Stimulated activated CD4-positive, alpha-beta T cell treated with anti-CD3 and anti-CD28 coated beads, TNF-alpha, amount 100 ng/mL, for 4 hours (primary cell): ENCODE measurements at places on chromosomes 5 and 9.

GRCh38 chr9:130441031-130441430 is 3.7 kb upstream of the ASS1 start:
- DNase-seq: no peak

GRCh38 chr5:168020542-168021294 is 270.7 kb upstream of the WWC1 start:
- DNase-seq: no peak

GRCh38 chr9:70975821-70976220 is 145.6 kb downstream of the TRPM3 start:
- no peak for DNase-seq

DNA sequence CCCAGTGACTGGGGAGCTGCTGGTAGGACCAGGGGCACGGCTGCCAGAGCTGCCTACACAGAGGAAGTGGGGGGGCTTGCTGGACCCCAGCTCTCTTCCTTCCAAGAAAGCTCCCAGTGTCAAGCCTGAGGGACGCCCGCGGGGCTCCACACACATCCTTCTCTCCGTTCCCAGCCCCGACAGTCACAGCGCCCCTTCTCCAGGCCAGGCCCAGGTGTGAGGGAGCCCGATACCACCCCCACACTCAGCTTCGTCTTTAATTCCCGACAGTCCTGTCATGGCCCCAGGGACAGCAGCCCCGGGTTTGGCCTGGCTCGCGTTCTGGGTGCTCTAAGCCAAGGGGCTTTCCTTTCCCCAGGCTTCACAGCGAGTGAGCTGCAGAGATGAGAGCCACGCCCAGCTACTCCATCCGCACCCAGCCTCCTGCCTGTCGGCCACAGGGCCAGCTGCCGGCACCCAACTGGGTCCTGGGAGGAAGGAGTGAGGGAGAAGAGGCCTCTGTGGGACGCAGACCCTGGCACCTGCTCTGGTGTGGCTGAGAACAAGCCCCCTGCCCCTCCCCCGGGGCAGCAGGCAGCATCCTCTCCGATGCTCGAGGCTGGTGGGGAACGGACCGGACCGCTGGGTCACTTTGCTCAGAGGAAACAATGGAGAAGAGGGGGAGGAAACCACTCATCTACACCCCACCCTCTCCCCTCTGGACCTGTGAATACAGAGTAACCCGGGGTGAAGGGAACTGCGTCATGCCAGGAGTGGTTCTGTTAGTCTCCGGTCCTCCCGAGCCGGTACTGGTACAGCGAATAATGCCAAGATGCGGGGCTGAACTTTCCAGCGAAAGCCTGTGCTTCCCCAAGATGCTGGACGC is 53.9 kb upstream of the PHYKPL start:
- no peak for DNase-seq

GRCh38 chr5:33283243-33283642 is 157.5 kb upstream of the TARS1 start:
- DNase-seq: no peak

GRCh38 chr5:71471193-71471592 is 15.7 kb downstream of the BDP1 start:
- DNase-seq: no peak

DNA sequence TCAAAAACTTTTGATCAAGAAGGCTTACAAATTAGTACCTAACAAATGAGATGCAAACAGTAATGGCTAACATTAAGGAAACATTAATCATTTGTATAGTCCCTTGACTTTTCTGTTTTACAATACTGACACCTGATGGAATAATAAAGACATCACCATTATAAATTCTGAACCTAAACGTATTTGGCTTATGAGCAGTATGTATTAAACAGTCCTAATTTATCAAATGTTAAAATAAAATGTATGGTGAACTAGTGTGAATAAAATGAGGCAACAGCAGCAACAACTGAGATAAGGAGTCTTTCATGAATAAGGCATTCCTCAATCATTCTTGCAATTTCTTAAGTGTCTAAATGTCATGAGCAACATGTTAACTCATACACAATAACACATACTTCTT is 6.0 kb downstream of the PUM3 start:
- no peak for DNase-seq

DNA sequence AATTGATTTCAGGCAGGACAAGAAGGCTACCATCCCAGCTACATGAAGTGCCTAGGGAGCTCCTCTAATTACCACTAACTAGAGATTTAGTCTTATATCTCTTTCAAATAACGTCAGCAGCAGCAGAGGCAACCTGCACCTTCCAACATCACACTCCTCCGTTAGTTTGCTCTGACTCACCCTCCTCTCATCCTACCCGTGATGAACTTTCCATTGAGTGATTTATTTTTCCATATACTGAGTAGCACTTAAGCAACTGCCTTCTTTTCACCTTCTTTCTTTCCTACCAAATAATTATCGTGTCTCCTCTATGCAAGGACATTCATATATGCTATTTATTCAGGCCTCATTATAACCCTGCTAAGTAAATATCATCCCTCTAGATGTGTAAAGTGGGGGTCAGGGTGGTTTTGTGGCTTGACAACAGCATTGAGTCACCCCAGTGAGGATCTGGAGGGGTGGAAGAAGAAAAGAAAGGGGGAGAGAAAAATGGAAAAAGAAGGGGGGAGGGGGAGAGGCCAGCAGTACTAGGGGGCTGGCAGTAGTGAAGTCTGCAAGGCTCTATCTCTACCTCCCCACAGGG is 64.6 kb upstream of the CAST start:
- no peak for DNase-seq

DNA sequence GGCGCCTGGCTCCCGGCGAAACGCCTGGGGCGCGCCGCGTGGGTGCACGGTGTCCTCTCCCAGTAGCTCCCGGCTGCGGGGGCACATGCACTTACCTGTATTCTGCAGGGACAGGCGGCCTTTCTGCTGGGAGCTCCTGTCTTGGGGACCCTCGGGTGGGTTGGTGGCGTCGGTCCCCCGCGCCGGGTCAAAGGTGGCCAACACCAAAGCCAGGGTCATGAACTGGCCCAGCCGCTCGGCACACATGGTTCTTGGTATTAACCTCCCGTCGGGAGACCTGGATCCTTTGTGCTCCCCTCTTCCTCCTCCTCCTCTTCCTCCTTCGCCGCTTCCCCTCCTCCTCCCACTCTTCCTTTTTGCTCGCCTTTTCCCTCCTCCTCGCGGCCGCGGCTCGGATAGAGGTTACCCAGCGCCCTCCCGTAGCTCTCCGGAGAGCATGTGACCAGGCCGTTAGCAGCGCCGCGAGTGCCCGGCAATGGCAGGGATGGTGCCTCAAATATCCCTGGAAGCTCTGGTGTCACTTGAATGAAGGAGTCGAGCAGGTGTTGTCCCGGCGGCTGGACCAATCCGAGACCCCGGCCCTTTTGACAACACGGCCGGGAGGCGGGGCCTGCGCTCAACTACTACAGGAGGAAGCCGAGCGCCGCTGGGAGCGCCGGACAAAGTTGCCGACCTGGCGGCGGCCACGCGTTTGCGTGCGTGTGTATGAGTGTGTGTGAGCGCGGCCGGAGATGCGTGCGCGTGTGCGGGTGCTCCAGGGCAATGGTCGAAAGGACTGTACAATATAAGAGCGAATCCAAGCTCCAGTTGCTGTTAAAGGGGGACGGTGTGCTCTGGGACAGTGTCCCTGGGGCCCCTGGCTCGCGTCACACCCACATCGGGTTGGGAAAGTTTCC is at the start of gene STC2:
Gene STC2 (minus strand): TSS at position 467 of the 896 bp plus-strand sequence. CDS start 221 bp downstream, at position 246.
- peak; percentile 24 for DNase-seq

DNA sequence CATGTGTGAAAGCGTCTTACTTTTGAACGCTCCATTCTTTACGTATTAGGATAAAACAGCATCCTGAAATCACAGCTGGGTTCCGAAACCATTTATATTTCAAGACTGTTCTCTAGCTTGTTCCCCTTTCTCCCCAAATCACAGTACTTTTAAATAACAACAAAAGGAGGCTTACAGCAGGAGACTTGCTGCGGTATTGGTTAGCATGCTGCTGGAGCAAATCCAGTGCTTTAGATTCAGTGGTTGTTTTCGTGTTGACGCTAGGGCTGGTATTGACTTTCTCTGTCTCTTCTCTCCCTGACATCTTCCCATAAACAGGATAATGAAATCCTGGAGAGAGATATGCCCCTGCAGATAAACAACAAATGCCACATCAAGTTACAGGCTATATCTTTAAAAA is 103.1 kb downstream of the ZNF608 start:
- DNase-seq: no peak

DNA sequence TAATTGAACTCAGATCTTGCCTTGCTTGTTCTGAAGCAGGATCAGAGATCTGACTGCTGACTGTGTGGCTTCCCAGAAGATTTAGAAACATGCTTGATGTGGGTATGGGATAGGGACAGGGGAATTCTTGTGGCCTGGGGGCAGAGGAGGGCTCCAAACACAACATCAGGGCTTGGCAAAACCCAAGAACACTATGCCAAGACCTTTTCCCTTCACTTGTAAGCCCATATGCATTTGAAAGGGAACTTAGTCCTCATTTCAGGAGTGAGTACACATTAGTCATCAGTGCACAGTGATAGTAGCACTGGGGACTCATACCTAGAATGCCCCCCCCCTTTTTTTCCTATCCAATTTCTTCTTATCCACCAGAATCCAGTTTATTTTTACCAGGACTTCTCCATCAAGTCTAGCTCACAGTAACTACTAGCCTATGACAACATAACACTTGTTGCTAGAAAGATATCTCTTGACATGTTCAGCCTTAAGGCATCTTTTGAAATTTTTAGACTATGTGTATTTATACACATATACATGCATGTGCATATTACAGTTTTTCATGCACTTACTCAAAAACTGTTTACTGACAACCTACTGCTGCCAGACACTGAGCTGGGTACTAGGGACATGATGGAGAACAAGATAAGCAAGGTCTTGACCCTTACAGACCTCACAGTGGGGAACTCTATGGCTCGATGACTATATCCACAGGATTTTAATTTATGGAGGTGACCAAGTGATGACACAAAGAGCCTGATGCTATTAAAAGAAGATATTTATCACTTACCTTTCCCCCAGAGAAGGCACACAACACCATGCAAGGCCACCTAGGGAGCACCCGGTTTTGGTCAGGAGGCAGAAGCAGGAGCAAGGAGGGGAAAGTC is 158.3 kb upstream of the MAP3K1 start:
- DNase-seq: no peak

DNA sequence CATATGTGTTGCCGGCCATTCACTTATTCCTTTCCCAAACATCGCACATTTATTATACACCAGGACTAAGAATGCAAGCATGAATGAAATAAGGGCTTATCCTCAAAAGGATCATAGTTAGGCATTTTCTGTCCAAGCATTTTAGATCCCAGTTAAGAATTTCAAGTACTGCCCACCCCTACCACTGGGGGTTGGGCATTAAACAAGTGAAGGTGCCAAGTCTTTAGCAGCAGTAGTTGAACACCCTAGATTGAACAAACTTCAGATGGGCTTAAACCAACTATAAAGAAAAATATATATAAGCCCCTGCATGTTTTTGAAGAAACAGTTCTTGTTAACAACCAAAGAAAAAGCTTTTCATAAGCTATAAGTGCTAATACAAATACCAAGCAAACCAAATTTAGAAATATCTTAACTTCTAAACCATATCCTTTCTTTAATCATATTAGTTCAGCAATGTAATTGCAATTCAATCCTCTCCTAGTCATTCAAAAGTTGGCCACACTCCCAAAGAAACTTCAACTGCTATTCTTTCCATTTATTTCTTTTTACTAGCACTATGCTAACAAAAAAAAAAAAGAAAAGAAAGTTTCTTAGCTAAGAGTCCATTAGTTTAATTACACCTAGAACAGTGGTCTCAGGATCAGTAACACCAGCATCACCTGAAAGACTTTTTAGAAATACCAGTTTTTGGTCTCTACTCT is 149.8 kb downstream of the MLLT3 start:
- no peak for DNase-seq

DNA sequence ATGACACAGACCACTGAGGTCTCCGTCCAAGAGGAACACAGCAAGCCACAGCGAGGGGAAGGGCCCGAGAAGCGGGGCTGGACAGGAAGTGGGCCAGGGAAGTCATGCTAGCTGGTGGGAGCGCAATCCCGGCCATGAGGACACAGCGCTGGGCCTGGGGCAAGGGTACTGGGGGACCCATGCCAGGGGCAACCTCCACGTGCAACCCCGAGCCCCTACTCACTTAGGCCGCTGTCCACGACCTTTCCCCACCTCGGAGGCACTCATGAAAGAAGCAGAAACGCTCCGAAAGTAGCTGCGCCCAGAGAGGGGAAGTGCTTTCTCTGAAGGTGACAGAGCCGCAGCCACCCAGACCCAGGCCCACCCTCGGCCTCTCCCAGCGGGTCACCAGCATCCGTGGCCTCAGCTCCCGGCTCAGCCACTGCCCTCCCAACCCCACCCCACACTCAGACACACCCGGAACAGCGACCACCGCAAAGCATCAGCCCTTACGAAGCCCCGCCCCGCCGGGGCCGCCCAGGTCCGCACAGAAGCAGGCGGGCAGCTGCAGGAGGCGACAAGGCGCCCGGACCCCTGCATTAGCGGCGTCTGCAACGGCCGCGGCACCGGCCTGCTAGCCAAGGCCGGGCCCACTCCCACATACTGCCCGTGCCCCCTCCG is 782 bp downstream of the BICD2 start:
- DNase-seq: no peak

DNA sequence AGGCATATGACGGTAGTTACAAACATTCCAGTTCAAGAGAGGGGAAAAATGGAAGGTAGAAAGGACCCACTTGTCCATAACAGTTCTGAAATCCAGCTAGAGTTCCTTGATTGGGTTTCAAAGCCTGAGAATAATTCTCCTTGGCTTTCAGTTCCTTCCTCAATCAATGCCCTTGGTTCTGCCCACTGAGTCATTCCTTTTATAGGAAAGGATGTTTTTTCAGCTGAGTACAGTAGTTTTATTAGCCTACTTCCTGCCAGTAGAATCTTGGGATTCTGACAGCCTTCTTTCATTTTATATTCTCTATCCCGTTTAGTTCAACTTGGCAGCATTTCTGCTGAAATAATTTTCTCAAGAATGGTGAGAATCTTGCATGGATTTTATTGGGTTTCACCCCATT is 386.9 kb upstream of the SMC2 start:
- DNase-seq: no peak

DNA sequence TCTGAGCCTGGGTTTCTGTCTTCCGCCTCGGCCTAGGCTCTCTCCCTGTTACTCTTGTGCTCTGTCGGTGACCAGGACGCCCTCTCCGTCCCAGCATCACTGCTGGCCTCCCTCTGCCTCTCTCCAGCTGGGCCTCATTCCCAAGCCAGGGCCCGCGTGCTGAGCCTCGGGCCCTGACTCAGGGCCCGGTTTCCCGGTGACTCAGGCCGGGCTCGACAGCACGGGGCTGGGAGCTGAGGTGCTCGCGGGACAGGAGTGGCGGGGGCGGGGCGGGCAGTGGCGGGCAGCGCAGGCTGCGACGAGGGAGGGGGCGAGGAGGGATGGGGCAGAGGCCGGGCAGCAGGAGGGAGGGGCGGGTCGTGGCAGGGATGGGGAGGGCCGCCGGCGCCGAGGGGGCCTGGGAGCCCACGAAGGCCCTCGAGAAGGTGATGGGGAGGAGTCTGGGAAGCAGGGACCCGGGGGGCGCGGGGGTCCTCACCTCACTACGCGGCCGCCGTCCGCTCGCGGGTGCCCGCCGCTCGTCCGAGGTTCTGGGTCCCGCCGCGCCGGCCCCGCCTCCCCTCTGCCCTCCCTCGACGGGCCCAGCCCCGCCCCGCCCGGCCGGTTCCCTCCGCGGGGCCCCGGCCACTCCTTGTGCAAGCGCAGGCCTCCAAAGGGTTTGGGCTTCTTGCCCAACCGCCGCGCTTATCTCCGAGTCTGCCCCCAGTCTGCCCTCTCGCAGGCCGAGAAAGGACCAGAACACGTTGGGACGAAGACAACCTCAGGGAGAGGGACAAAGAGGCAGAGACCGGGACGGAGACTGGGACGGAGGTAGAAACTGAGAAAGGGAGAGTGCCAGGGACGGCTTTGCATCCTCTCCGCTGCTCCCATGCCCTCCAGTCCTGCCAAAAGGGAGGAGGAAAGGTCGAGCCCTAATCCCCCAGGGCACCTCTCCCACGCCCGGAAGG is at the start of gene ARAP3:
Gene ARAP3 (minus strand): TSS at position 536 of the 947 bp plus-strand sequence. CDS start 1,744 bp downstream, outside the sequence.
- DNase-seq: no peak
